Cerebellar nuclear complex (tissue), 1 donor: ENCODE measurements at places on chromosomes 7 and 10.

DNA sequence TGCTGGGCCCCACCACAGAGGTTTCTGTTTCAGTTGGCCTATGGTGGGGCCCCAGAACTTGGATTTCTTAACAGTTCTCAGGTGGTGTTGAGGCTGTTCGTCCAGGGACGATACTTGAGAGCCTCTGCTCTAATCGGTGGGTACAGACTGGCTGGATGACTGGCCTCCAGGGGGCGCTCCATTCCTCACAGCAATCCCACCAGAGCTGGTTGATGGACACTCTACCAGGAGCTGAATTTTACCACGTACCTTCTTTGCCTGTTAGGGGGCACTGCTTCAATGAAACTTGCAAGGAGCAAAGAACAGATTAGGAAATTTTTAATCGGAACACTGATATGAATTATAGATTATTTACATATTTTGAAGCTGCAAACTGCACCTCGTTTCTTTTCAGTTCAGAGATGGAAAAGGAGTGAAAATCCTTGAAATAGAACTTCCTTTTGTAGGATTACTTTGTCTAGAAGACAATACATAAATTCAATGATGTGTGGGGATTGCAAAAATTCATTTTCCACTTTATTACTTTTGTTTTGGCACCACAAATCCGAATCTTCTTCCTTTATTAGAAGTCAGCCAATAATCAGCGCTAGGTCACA, 44.8 kb downstream of the KBTBD2 start:
- DNase-seq = peak; percentile 11

- DNase-seq = no peak
These were observed 113.4 kb upstream of the CDK1 start for GRCh38 chr10:60664859-60665258.

DNA sequence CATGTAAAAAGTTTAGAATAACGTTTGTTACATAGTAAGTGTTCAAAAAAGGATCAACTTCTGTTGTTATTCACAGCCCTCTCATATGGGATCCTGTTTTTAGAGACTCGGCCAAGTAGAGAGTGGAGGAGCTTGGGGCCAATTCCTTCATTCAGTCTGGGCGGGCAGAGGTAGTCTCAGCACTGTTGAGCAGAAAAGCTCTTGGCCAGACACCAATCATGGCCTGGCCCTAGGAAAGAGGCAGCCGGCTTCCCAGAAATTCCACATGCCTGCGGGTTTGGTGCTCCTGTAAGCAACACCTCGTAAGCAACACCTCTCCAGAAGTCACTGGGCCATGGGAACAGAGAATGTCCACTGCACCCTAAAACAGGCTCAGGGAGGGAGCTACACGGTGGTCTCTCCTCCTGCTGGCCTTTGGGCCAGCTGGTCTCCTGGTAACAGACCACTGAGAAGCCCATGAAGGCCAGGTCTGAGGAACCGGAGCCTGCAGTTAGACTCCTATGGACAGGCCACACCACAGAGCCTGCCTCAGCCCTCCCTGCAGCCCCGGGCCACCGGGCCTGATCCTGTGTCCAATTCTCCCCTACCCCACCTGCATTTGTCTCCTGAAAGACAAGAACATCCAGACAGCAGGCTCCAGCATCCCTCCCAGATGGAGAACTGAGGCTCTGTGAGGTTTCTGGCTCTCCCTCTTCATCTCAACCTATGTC, 149.1 kb downstream of the GRID1 start:
- no peak for DNase-seq

GRCh38 chr7:91043924-91044645, 220.1 kb upstream of the FZD1 start:
- DNase-seq = no peak

DNA sequence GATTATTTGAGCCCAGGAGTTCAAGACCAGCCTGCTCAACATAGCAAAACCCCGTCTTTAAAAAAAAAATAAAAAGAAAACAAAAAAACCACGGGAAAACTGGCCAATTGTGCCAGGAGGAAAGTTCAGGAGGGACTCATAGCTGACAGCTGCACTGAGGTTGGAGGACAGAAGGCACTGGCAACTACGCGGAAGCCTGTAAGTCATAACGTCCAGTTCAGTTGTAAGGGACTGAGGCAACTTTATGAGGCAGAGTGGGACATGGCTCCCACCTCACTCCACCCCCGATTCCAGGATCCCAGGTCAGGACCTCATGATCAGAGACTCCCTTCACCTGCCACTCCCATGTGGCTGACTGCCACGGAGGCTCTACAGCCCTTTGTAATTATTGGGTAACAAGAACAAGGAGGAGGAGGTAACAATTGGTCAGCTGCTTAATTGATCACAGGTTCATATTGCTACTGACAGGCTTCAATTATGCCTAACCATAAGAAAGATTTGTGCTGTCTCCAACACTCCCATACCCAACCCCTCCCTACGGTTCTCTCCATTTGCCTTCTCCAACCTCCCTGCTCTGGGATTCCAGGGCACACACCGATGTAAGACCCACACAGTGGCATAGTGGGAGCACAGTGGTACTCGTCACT, 1.9 kb upstream of the CCL24 start:
- no peak for DNase-seq

- DNase-seq = no peak
These were observed 10.9 kb upstream of the MGAM2 start for GRCh38 chr7:142100634-142101033.

- no peak for DNase-seq
These were observed 97.0 kb upstream of the DDC start for GRCh38 chr7:50662041-50662694.

GRCh38 chr10:72525689-72526088, 100.2 kb downstream of the MICU1 start:
- DNase-seq = no peak

- DNase-seq = no peak
These were observed 99.6 kb upstream of the CCNY start for GRCh38 chr10:35236739-35237138.

- no peak for DNase-seq
These were observed 95.1 kb downstream of the ETV1 start for GRCh38 chr7:13894377-13894776.

GRCh38 chr10:71790749-71791440, 17.6 kb upstream of the VSIR start:
- no peak for DNase-seq

- no peak for DNase-seq
These were observed 14.0 kb downstream of the TMEM130 start for GRCh38 chr7:98855610-98856422.
